Left lobe of liver (tissue), 2 donors: ENCODE measurements at places on chromosomes 2 and 18.
A peak's percentile ranks its signal among the peaks of the same experiment; 100 is the strongest.

GRCh38 chr2:175175896-175176295 is 5.6 kb downstream of the ATP5MC3 start:
- DNase-seq = no peak

DNA sequence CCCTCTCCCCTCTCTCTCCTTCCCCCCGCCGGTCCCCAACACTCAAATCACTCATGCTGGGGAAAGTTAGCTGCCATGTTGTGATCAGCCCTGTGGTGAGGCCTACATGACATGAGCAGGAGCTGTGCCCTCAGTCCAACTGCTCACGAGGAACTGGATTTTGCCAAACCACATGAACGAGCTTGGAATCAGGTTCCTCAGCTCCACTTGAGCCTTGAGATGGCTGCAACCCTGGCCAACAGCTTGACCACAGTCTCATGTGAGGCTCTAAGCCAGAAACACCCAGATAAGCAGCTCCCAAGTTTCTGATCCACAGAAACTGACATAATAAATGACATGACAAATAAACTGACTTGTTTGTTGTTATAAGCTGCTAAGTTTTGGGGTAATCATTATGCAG is 38.4 kb downstream of the ARL4C start:
- DNase-seq = no peak

DNA sequence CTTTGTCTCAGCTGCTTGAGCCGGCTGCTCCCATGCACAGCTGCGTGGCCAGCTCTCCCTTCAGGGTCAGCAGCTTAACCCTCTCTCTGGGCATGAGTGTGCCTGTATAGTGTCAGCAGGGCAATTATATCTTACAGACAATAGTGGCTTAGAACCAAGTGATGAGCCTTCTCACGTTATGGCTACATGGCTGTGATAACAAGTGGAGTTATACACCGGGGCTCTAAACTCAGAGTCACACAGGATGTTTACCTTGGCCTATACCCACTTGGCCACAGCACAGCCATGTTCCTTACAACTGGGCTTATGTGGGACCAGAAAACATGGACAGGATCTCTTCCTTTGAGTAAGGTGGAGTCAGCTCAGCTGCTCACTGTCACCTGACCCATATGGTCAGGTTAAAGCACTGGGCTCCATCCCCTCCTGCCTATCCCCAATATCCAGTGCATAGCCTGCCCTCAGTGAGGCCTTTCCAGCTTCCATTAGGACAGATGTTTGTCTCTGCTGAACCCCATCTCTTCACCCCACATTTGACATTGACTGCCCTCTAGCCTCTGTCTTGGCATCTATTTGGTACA is 294.2 kb upstream of the NCKAP5 start:
- DNase-seq = no peak

DNA sequence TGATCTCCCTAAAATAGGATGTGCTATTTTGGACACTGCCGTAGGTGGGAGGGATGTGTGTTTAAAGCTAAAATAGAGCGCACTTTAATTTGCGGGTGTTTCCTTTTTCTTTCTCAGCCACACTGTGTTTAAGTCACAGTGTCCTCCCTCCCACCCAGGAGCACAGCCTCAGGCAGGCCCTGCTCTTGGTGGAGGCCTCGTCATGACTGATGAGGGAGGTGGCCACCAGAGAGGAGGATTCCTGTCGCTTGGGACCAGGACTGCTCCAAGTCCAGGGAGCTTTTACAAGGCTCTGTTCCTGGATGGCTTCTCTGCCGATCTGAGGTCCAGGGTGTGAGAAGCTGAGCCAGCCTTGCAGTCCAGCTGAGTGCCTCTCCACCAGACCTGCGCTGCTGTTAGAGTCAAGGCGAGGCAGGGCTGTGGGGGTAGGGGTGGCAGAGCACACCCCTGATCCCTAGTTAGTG is 33.5 kb downstream of the INPP4A start:
- DNase-seq = no peak

DNA sequence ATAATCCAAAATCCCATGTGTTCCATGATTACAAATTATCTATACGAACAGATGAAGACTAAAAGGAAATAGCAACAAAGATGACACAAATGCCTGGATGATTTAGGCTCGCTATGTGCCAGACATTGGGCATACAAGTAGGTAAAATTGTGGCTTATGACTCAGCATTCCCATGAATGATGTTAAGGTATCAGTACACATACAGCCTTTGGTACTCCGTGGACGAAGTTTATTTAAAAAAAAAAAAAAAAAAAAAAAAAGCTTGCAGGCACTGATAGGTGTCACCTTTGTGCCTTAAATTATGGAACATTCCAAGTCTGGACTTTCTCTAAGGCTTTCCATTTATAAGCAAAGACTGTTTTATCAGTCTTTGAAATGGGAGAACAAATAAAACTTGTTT is 2.7 kb downstream of the CHAC2 start:
- no peak for DNase-seq

DNA sequence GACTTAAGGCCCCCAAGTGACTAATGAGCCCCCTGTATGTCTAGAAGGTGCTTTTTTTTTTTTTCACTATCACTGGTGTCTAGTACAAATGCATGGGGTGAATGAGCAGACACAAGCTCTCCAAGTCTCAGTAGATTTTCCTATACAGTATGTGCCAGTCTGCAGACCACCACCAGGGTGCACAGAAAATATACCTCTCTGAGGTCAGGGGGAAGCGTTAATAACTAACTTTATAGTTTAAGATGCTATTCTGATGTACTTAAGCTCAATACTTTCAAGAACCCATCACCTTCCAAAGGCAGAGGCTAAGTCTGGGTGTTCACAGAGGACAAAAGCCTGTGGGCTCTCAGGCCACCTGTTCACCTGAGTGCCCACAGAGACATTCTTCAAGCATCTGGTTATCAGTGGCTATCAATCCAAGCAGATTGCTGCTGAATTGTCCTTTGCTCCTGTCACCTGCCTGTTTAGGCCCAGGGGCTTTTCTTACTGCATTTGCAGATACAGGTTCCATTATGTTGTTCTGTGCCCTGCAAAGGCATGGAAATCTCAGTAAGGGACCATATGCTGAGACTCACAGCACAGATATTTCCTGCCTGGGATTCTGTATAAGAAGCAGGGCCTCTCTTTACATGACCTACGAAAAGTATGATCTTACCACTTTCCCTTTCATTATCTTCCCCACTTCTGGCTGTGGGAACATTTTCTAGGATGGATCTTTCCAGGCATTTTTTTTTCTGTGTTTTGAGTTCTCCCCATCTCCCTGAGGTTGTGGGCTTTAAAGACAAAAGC is 534.6 kb downstream of the TNS1 start:
- DNase-seq = no peak

DNA sequence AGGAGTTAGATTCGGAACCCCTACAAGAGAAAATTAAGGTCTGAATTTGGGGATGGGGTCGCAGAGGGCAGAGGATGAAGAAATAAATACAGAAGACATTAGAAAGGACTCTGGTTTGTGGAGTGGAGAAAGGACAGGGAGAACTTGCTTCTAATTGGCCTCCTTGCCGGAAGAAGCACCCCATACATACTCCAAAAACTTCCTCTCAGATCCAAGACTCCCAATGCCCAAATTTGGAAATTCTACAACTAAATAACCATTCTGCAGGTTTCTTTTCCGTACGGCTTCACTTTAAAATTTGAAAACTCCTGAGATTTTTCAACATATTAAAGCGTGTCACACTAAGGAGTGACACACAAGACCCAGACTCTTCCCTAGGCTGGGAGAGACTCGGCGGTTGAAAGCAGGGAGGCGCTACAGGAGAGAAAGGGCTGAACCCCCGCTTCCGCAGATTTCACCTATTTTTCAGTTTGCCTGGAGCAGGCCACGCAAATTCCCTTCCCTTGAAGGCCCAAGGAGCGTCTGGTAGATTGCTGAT is 478 bp downstream of the CLHC1 start:
- no peak for DNase-seq

GRCh38 chr2:131043199-131044074 is 49.8 kb downstream of the FAM168B start:
- no peak for DNase-seq

- DNase-seq = no peak
Measured at GRCh38 chr18:73621091-73621490, 526.5 kb downstream of the FBXO15 start.

- DNase-seq = no peak
Measured at GRCh38 chr2:120917886-120918285, 182.2 kb downstream of the GLI2 start.

DNA sequence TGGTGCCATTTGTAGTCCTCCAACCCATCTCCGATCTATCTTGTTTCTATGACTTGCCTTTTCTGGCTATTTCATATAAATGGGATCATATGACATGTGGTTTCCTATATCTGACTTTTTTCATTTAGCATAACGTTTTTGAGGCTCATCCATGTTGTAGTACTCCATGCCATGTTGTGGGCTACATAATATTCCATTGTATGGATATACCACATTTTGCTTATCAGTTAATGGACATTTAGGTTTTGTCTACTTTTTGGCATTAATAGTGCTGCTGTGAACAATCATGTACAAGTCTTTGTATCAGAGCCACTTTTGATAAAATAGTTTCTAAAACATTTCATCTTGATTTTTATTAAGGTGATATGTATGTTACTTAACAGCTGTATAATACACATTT is 7.4 kb downstream of the CEBPZOS start:
- DNase-seq = no peak

GRCh38 chr2:160326786-160327185 is 126.7 kb upstream of the ITGB6 start:
- no peak for DNase-seq

DNA sequence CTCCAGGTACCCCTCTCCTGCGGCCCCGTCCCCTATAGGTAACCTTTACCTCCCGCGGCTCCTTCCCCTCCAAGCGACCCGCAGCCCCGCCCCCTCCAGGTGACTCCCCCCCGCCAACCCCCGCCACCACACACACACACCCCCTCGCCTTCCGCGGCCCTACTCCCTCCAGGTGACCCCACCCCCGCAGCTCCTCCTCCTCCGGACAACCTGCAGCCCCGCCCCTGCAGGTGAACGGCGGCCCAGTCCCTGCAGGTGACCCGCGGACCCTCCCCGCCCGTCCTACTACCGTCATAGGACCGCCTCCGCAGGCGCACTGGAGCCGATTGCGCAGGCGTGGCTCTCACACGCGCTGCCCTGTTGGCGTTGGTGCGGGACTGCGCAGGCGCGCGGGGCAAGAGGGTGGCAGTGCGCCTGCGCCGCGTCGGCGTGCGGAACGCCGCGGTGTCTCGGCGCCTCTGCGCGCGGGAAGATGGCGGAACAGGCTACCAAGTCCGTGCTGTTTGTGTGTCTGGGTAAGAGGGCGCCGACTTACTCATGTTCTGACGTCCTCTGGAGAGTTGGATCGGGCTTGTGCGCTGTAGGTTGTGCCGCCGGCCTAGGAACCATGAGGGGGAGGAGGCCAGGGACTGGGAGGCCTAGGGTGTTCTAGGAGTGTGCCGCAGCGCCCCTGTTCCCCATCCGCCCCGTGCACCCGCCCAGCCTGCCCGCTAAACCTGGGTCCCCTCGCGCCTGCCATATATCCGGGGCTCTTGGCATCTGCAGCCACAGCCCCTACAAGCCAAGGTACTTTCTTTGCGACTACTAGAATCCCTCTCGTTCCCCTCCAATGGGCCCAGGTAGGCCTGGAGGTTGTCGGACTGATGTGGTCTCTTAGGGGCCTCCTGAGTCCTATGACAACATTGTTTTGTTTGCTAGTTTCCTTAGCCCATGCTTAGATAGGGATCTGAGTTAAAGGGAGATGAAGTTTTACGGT is at the start of gene ACP1:
ACP1 (plus strand) TSS at position 455 of the 976 bp plus-strand sequence; CDS start at position 473, 18 bp downstream.
- DNase-seq = peak; percentile 97

DNA sequence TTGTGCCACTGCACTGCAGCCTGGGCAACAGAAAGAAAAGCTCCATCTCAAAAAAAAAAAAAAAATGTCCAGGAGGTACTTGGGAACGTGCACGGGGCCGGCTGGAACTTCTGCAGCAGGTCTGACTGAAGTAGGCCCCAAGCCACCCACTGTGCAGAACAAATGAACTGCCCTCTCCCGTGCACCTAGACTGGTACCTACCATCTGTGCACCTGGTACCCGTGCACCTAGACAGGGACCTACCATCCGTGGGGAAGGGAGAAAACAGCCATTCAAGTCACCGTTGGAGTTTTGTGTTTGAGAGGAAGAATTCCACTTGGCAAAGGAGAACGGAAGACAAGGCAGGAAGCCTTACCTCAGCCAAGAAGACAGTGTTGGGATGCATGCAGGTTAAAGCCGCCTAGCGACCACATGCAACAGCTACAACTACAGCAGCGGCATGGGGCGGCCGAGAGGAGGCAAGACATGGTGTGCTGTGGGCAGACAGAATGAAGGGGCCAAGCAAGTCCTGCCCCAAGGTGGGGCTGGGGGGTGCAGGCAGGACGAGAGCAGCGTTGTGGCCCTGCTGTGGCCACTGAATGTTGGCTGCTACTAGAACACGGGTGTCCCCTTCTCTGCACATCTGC is 16.1 kb downstream of the ST3GAL5 start:
- peak; percentile 43 for DNase-seq

GRCh38 chr2:120310136-120310535 is 35.8 kb upstream of the INHBB start:
- DNase-seq = no peak

- DNase-seq = peak; percentile 90
Measured at GRCh38 chr2:8684878-8685696, 3.2 kb downstream of the ID2 start.

GRCh38 chr2:205796805-205797313 is 114.6 kb downstream of the NRP2 start:
- DNase-seq = peak; percentile 69

DNA sequence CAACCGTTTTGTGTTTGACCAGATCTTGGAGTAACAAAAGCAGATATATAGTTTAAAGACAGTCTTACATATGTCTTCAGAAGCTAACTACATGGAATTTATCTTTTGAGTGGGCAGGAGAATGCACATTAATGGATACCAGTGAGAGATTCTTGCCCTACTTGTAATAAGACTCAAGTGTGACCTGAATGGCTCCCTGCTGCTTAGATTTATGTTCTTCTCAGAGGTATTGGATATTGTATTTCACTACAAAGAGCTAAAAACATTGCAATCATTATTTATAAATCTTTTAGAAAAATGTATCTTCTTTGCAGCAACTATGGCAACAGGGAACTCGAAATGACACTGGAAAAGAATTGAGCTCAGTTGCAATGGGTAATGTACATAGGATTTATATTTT is 227.7 kb downstream of the LRRTM4 start:
- no peak for DNase-seq
